ENCODE measurements at places on chromosomes 3 and 15. TPM values are rescaled to one million over a fixed set of nuclear protein-coding genes. Genes with fewer than 3 reads are reported as not detected.

DNA sequence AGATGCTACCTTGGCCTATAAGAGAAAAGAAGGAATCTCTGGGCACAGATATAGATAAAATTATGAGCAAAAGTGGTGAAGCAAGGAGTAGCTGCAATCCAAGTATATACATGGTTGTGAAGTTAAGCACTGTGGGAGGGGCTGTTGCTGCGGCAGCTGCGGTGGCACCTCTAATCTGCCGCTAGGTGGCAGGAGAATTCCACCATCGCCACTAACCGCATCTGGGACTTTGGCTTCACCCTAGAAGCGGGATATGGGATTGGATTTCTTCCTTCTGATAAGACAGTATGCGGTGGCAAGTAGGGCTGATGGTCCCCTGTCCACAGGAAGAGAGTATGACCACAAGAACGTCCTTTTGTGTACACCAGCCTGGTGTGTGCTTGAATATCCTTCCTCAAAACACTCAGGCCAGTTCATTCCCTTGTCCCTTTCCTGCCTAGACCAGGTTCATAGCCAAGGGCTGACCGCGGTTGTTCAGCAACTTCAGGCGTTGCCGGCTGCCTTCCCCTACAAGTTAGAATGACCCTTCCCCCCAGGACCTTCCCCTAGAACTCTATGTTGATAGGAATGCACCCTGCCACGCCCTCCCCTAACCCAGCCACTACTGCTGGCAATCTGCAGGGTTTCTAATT, 5.1 kb downstream of the MAGEL2 start:
- DNase-seq: peak; percentile 66

DNA sequence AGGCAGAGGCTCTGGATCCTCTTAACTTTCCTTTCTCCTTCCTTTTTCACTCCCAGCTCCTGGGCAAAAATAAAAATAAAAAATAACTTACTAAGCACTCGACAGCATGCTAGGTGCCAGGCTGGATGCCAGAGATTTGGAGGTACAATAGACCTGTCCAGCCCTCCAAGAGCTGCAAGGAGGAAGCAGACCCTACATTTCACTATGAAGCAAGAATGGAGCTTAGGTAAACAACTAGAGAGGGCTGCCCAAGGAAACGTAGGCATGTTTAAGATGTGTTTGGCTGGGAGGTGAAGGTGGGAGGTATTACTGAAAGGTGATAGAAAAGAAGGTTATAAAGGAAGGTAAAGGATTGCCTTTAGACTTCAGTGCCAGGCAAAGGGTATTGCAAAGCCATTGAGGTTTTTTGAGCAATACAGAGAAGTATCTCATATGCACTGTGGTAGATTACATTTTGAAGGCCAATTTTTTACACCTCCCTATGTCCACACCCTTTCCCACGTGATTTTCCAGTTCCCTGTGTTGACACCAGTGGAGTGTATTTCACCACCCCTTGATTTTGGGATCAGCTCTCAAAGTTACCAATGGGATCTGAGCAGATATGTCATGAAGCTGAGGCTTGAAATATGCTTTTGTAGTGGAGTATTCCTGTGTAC, 69.1 kb downstream of the DCLK3 start:
- DNase-seq: no peak

- DNase-seq: peak; percentile 67
Measured at GRCh38 chr3:25455441-25456132, 27.5 kb downstream of the RARB start.

DNA sequence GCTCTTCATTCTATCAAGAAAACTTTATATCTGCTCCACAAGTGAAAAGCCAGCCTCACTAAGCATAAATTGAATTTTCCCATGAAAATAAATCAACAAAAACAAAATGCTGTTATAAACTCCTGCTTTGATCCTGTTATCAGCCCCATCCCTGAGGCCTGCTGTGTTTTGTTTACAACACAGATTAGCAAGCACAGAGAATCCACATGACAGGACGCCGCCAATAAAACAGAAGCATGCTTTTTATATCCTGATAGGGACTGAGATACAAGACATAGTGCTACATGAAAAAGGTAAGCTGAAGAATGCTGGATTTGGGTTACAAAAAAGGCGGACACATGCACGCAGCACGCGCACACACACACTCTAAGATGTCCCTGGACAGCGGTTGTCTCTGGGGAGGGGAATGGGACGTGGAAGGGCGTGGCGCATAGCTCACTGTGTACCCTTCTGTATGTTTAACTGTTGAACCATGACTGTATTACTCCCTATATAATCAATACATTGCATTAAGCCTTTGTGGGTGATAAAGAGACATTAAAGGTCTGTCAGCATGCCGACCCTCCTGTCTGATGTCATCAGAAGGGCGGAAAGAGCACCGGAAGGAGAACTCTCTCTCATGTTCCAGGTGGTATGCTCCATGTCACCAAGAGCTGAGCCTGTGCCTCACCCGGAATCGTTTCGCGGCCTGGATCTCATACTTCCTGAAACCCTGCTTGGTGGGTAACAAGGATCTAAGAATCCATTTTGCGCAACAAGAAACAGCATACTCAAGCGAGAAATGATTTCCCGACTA, 93.9 kb downstream of the IQSEC1 start:
- no peak for DNase-seq

Gene GRAMD1C
- polyA plus RNA-seq: 3.0 TPM

Gene C3orf80
- polyA plus RNA-seq: 1.1 TPM

Gene PROK2
- polyA plus RNA-seq: not detected

DNA sequence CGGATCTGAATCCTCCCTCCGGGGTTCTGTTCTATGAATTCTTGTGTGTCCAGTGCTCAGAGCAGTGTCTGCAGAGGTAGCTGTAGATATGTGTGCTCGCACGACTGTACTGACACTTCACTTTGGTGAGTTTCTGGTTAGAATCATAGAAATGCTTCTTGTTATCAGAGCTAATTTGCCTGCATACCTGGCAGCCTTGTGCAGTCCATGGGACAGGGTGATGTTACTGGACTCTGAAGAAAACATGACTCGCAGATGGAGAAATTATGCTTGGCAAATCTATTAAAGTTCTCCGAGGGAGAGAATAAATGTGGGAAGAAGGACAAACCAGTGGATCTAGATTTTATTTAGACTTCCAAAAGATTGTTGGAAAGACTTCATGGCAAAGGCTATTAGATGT, 12.2 kb downstream of the CGNL1 start:
- no peak for DNase-seq

All from brain (organoid and tissue), 16 donors.